ENCODE measurements at places on chromosomes 7 and 10.

GRCh38 chr10:108582387-108582786, 1340.9 kb downstream of the XPNPEP1 start:
- no peak for DNase-seq

GRCh38 chr7:96685353-96685752, 24.3 kb downstream of the SEM1 start:
- no peak for DNase-seq

DNA sequence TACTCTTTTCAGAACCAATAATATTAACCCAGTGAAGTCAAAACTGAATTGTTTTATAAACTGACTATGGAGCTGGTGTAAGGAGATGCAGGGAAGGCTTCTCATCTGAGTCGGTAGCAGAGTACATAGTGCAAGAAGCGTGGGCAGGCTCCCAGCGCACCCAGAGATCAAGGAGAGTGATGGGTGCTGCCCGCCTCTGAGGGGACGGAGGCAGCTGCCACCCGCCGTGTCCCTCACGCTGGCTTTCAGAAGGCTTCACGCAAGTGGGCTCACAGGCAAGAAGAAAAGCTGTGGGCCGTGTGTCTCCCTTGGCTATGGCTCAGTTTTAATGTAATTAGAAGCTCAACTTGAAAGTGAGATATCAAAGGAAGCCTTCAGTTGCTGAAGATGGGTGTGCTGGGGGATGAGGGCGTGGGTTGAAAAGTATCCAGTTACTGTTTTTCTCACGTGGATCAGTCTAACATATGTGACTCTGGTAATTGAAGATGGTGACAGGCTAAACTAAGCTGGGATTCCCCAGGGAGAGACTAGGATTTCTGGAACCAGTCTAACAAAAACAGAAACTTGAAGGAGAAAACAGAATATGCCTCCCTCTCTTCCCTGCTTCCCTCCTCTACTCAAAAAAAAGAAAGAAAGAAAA, 159.9 kb downstream of the MGMT start:
- peak; percentile 4 for DNase-seq

DNA sequence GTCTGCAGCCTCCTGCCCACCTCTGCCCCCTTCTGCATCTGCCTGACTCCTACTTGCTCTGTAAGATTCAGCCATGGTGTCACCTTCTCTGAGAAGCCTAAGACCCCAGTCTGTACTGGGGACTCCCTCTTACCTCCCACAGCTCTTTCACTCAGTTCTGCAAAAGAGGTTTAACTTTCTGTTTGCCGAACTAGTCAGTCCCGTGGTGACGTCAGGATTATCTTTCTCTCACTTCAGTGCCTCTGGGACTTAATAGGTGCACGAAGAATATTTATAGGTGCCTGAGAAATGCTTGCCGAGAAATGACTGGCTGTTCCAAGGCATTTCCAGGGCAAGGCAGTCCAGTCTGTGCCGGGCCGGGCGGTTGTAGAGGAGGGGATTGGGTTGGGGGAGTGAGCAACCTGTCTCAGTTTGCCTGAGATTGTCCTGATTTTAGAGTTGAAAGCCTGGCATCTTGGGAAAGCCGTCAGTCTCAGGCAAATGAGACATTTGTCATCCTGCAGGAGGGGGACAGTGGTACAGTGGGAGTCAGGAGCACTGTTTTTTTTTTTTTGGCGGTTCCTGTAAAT, 227.5 kb upstream of the NPVF start:
- DNase-seq: no peak

DNA sequence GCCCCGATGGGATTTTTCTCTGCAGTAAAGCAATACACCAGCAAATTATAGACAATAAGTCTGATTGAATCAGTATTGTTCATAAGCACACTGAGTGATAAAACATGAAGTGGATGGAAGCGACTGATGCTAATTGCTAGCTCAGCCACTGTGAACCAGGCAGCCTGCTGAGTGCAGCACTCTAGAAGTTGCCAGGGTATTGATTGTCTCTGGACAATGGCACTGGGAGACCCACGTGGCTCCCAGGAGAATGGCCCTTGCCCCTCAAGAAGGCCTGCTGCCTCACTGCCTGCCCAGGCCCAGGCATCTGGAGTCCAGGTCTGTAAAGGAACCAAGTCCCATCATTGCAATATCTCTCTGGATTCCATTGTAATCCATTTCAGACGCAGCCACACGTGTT, 80.4 kb upstream of the TCERG1L start:
- DNase-seq: no peak

DNA sequence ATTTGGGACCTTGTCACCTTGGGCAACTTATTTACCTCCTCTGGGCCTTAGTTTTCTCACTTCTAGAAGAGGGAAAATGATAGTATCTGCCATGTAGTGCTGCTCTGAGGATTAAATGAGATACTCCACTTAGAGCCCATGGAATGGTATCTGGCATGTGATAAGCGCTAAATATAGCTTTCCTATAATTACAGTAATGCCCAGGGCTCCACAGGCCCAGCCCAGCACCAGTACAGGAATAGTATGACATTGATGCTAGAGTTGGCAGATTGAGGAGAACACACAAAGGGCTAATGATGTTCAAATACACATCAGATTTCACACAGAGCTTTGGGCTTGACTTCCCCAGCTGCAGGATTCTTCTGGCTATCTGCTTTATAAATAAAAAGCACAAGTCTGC, 34.9 kb downstream of the FAS start:
- DNase-seq: no peak

GRCh38 chr7:91267171-91267955, 3.1 kb downstream of the FZD1 start:
- peak; percentile 30 for DNase-seq

DNA sequence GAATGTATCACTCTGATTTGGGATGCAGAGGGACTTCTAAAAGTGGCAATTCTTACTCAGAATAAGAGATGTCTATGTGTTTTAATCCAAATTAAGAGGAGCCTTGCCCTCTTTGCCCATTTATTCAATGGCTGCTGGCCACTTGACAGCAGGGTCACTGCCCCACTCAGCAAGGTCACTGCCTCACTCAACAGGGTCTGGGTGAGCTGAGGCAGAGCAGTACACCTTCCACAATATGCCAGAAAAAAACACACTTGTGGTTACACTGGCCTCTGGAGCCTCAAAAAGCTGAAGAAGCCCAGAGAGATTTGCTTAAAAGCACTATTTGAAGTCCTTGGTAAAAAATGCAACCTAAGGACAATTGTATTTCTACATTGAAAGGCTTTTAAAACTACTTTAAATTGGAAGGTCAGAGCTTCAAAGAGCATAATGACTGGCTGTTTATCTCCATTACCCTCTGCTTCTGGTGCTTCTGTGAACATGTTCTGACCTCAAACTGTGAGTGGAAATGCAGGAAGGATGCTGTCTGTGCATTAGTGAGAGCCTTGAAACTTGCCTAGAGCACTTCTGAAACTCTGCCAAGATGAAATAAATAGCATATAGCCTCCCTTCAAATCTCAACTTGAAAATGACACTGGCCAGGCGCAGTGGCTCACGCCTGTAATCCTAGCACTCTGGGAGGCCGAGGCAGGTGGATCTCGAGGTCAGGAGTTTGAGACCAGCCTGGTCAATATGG, 35.1 kb upstream of the WIPF3 start:
- no peak for DNase-seq

- peak; percentile 81 for DNase-seq
These were observed 87.4 kb downstream of the CHN2 start for GRCh38 chr7:29281782-29282541.

GRCh38 chr7:24653316-24654085, 80.2 kb downstream of the PALS2 start:
- DNase-seq: no peak

DNA sequence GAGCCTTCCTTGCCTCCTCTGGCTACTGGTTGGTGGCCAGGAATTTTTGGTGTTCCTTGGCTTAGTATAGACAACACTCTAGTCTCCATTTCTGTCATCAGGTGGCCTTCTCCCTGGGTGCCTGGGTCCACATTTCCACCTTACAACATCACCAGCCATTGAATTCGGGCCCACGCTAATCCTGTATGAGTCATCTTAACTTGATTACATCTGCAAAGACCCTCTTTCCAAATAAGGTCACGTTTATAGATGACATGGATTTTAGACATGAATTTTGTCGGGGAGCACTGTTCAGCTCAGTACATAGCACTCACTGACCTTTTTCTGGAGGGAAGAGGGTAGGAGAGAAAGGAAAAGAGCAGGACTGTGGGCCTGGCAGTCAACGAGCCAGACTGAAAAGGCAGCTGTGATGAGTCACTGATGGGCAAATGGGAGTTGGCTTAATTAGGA, 39.4 kb downstream of the MMRN2 start:
- DNase-seq: no peak

- DNase-seq: no peak
These were observed 219.8 kb upstream of the SMIM30 start for GRCh38 chr7:113338071-113338696.

- DNase-seq: no peak
These were observed 239.2 kb downstream of the CELF2 start for GRCh38 chr10:11256896-11257295.

- DNase-seq: no peak
These were observed 214.9 kb downstream of the KCNMA1 start for GRCh38 chr10:77422491-77423338.

GRCh38 chr10:5692461-5693358, 8.1 kb downstream of the TASOR2 start:
- peak; percentile 74 for DNase-seq

DNA sequence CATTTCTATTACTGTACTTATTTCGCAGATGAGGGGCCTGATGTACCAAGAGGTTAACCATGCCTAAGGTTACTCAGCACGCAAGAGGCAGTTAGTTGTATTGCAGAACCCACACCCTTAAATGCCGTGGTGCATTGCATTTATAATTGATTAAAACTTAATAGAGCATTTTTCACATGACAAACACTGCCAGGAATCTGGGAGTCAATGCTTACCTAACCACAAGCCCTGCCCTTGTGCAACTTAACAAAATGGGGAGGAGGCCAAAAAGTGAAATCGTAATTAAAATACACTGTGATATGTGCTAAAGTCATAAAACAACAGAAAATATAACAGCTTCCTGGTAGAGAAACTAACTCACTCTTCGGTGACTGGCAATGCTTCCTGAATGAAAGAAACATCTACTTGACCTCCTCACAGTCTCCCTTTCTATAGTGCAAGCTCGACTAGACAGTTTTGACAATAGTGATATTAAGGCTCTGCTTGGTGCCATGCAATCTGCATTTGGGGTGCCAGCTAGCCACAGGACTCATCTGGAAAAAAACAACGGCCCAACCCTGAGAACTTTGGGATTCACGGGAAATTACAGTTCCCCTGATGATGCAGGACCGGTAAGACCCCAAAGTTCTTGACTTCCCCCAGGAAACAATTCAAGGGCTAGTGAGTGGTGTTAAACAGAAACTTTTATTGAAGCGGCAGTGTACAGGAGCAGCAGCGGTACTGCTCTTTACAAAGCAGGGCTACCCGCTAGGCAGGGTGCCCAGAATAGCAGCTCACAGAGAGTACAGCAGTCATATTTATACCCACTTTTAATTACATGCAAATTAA, 612.4 kb downstream of the TNS3 start:
- no peak for DNase-seq
